MV-4-11 (cell line): ENCODE measurements at places on chromosomes 3 and 15.
A peak's percentile ranks its signal among the peaks of the same experiment; 100 is the strongest.

DNA sequence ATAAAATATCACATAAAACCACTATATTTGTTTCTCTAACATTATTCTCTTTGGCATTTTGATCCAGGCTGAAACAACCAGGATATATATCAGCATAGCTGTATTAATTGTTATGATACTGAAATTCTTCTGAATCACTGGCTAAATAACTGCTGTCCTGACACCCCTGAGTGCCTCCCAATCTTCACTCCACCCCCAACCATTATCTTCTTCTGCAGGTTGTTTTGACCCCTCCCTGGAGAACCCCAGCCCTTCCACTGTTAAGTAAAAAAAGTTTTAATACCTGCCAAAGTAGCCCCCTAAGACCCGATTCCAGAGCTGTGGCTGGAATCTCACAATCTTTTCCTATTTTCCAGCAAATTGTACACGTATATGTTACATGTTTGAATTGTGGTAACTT is 124.1 kb downstream of the DNAH12 start:
- no peak for DNase-seq

- DNase-seq = no peak
Measured at GRCh38 chr3:124163689-124164088, 171.8 kb upstream of the ROPN1 start.

GRCh38 chr3:113404637-113405036 is 36.7 kb downstream of the CFAP44 start:
- DNase-seq = no peak

DNA sequence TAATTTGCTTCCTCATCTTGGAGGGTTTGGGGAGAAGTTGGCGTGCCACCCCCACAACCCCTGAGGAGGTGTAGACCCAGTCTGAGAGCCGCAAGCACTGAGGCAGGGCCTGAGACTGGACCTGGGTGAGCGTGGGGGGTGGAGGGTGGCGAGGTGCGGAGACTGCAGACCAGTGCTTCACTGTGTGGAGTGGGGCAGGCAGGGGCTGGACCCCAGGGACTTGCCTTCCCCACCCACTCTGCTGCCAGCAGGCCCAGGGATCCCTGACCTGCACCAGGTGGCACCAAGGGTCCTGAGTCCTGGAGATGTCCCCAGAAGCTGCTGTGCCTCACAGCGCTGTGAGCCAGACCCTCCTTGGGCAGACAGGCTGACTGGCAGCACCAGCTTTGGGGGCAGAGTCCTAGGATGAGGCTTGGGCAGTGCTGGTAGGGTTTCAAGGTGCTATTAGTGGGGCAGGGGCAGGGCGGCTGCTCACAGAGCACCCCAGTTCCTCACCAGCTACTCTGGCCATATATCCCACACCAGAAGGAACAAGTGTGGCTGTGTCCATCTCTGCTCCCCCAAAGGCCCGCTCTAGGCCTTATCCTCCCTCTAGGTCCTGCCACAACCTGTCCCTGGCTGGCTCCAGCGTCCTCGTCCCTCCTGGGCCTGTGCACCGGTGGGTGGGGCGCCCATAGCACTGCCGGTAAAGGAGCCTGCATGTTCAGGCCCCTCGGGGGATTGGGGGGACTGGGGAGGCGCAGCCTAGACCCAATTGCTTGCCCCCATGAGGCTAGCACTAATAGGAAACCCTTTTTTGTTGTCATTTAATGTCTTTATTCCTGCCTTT is 11.8 kb downstream of the ZBTB47 start:
- no peak for DNase-seq

- no peak for DNase-seq
Measured at GRCh38 chr3:145981056-145981455, 179.9 kb downstream of the PLOD2 start.

DNA sequence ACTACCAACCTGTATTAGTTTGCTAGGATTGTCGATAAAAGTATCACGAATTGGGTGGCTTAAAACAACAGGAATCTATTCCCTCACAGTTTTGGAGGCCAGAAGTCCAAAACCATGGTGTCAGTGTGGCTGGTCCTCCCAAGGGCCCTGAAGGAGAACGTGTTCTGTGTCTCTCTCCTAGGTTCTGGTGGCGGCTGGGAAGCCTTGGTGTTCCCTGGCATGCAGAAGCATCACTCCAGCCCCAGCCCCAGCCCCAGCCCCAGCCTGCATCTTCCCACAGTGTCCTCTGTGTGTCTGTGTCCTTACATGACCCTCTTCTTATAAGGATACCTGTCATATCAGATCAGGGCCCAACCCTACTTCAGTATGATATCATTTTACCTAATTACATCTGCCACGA is 272.5 kb upstream of the LYSMD4 start:
- DNase-seq = no peak

DNA sequence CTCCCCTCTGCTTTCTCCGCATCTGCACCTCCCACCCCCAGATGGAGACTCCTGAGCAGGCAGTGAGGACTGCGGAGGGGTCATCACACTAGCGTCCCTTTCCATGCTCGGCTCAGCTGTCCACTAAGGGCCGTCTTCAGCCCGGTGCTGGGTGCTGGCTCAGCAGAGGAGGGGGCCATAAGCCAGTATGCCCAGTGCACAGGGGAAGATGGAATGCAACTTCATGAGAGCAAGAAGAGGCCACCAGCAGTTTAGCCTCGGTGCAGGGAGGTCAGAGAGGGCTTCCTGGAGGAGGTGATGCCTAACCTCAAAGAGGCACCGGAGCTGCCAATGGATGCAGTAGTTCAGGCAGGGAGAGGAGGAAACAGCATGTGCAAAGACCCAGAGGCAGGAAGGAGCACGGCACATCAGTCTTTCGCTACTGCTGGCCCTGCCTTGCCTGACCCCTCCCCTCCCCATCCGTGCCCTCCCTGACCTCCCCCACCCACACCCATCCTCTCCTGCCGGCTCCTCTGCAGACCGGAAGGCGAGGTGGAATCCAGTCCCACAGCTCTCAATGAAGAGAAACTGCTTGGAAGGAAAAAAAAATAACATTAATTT is 15.2 kb upstream of the PLXND1 start:
- DNase-seq = no peak

DNA sequence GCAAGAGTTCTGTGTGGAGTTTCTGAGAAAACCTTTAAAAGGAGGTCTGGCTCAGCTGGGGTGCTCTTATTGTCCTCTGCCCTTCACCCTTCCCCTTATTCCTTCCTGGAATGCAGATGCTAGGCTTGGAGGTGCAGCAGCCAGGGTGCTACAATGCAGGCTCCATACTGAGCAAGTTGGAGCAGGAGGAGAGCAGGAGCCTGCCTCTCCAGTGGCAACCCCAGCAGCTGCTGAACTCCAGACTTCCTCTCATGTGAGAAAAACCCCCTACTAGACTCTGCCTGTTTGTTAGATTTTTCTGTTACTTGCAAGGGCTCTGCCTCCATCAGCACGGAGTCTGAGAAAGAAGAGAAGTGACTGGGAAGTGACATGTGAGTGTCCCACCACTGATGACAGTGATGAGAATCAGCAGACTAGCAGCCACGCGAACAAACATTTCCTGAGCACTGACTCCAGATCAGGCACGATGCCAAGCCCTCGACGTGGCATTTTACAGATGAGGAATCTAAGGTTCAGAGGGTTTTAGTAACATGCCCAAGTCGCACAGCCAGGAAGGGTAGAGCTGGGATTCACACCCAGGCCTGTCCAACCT is 16.1 kb upstream of the RARRES1 start:
- peak; percentile 59 for DNase-seq

- no peak for DNase-seq
Measured at GRCh38 chr15:81754078-81754477, 291.7 kb downstream of the MEX3B start.

GRCh38 chr3:78293284-78293683 is 1253.4 kb downstream of the ROBO2 start:
- no peak for DNase-seq

DNA sequence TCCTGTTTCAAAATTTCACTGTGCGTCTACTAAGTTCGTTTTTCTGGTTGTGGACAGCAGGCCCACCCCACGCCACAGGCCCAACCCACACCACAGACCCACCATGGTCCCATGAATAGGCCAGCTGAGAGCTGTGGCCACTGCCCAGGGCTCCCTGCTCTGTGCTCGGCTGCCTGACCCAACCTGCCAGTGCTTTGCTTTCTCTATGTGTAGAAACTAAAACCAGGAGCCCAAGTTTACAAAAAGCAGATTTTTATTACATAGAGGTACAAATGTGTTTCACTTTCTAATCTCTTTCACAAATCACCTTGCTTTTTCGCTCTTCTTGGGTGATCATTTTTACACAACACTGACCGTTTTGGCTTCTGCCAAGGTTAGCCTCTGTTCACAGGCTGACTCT is 69.1 kb downstream of the HERC2 start:
- peak; percentile 14 for DNase-seq

DNA sequence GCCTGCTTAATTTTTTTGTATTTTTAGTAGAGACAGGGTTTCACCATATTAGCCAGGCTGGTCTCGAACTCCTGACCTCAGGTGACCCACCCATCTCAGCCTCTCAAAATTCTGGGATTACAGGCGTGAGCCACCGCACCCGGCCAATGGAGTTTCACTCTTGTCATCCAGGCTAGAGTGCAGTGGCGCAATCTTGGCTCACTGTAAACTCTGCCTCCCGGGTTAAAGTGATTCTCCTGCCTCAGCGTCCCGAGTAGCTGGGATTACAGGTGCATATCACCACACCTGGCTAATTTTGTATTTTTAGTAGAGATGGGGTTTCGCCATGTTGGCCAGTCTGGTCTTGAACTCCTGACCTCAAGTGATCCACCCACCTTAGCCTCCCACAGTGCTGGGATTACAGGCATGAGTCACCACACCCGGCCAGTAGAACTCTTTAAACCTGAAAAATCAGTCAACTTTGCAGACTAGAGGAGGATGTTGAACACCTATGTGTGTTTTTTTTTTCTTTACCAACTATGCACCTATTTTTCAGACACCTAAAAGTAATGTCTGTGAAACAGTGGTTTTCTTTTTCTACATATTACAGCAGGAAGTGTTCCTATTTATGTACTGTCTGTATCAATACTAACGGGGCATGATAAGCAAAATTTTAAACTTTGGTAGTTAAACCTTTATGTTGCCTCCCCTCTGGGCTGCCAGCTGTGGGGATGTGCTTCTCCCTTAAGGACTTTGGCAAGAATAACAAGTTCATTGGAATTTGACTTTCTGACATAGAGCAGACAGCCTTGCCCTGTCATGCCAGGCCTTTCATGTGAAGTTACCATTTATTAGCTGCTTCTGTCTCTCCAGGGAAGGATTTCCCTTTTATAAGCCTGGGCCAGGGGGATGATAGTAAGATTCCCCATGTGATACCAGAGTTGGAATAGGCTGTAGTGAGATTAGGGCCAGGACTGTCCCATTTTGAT is 8.1 kb downstream of the ARIH2 start:
- DNase-seq = no peak

GRCh38 chr3:105527949-105528348 is 161.2 kb downstream of the ALCAM start:
- no peak for DNase-seq
